CD4-positive, alpha-beta memory T cell (primary cell): ENCODE measurements at places on chromosomes 5 and 9. TPM values are rescaled to one million over a fixed set of nuclear protein-coding genes. Genes with fewer than 3 reads are reported as not detected.

- DNase-seq = no peak
- H3K27ac ChIP-seq = no peak overlapping the region
- H3K27me3 ChIP-seq = no peaks in the 10 kb centered on the region
Observed at GRCh38 chr9:75712700-75713099, 177.8 kb upstream of the PCSK5 start.

DNA sequence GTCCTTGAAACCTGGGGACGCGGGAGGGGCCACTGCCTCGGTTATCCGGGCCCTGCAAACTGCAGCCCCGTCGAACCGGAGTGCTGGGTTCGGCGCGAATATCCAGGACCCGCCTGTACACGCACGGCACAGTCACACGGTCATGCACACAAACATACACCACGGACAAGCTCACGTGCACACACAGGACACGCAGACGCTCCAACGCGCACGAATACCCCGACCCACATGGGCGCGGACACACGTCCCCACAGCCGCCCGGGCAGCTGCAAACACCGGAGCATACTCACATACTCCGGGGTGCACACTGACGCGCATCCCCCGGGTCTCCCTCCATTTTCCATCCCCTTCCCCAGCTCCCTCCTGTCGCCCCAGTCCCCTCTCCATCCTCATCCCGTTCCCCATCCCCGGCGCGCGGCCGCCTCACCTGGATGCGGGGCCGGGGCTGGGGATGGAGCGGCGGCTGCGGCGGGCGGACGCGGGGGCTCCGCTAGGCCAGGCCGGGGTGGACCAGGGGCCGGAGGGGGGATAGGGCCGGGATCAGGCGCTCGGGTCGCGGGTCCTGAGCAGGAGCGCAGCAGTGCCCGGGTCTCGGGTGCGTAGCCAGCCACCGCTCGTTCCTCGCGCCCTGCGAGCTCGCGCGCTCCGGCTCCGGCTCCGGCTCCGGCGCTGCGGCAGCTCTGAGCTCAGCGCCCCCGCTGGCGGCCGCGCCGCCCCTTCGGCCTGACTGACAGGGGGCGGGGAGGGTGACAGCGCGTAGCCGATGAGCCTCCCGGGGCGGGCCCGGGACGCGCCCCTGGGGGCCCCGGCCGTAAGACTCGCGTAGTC, at the start of the genes EIF4E1B and SNCB:
EIF4E1B (plus strand) TSS at position 823 of the 828 bp plus-strand sequence. CDS start 12,113 bp downstream, outside the sequence.
SNCB (minus strand) TSS at position 682 of the 828 bp plus-strand sequence. CDS start 880 bp downstream, outside the sequence.
- H3K36me3 ChIP-seq = no peaks in the 10 kb centered on the region
- peaks cover 25% of the 10 kb centered on the region for H3K27me3 ChIP-seq
- no peak for DNase-seq
- peak within 1 kb of the TSS; percentile 19 for H3K4me3 ChIP-seq
- H3K4me1 ChIP-seq = peaks cover 16% of the 10 kb centered on the region

Gene OTULINL
- polyA plus RNA-seq = 17.8 TPM

- no peak overlapping the region for H3K27ac ChIP-seq
- no peaks in the 10 kb centered on the region for H3K4me1 ChIP-seq
- no peaks in the 10 kb centered on the region for H3K36me3 ChIP-seq
Observed at GRCh38 chr5:11082404-11082945, 321.4 kb upstream of the DAP start.

DNA sequence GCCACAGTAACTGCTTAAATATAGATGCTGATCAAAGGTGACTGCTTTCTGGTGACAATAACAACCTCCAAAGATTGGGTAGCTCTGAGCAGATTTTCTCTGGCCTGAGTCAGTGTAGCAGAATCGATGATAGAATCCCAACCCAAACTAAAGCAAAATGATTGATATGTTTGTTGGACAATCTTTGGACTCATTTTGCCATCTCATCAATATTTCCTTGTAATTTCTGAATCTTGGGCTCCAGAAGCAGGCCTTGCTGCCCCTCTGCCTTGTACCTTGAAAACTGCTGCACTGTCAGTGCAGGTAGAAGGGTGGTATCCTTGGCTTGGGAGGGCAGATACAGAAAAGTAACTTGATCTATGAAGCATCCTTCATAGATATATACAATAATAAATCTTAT, 18.9 kb downstream of the TTC23L start:
- no peaks in the 10 kb centered on the region for H3K27me3 ChIP-seq
- no peak overlapping the region for H3K4me3 ChIP-seq
- no peak overlapping the region for H3K27ac ChIP-seq
- DNase-seq = no peak

- H3K27ac ChIP-seq = no peak overlapping the region
- no peak overlapping the region for H3K4me3 ChIP-seq
- no peaks in the 10 kb centered on the region for H3K27me3 ChIP-seq
Observed at GRCh38 chr5:179228341-179229121, 116.7 kb downstream of the ADAMTS2 start.

Gene PCDHAC2
- polyA plus RNA-seq = not detected

DNA sequence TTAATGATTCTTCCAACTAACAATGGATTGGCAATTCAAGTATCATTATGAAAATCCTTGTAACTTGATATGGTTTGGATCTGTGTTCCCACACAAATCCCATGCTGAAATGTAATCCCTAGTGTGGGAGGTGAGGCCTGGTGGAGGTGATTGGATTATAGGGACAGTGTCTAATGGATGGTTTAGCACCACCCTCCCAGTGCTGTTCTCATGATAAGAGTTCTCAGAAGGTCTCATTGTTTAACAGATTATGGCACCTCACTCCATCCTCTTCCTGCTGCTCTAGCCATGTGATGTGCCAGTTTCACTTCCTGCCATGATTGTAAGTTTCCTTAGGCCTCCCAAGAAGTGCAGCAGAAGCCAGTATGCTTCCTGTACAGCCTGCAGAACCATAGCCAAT, 1116.2 kb upstream of the EDIL3 start:
- no peaks in the 10 kb centered on the region for H3K36me3 ChIP-seq
- no peak overlapping the region for H3K27ac ChIP-seq
- H3K4me3 ChIP-seq = no peak overlapping the region
- no peaks in the 10 kb centered on the region for H3K4me1 ChIP-seq

- no peaks in the 10 kb centered on the region for H3K36me3 ChIP-seq
- no peak for DNase-seq
- no peaks in the 10 kb centered on the region for H3K27me3 ChIP-seq
Observed at GRCh38 chr5:134103397-134103796, 11.1 kb upstream of the TCF7 start.

- H3K4me1 ChIP-seq = no peaks in the 10 kb centered on the region
- no peak overlapping the region for H3K27ac ChIP-seq
- no peaks in the 10 kb centered on the region for H3K36me3 ChIP-seq
- H3K4me3 ChIP-seq = no peak overlapping the region
- H3K27me3 ChIP-seq = no peaks in the 10 kb centered on the region
Observed at GRCh38 chr5:115333164-115333563, 36.7 kb upstream of the CCDC112 start.

GRCh38 chr9:27950382-27950781, 377.1 kb upstream of the C9orf72 start:
- no peak for DNase-seq
- no peak overlapping the region for H3K27ac ChIP-seq
- H3K4me1 ChIP-seq = no peaks in the 10 kb centered on the region
- no peaks in the 10 kb centered on the region for H3K36me3 ChIP-seq
- no peaks in the 10 kb centered on the region for H3K27me3 ChIP-seq

- no peak overlapping the region for H3K4me3 ChIP-seq
- no peaks in the 10 kb centered on the region for H3K36me3 ChIP-seq
- H3K27ac ChIP-seq = no peak overlapping the region
- no peaks in the 10 kb centered on the region for H3K27me3 ChIP-seq
Observed at GRCh38 chr5:127586811-127587210, 62.1 kb upstream of the CTXN3 start.

Gene FBLL1
- polyA plus RNA-seq = not detected

Gene C6
- polyA plus RNA-seq = not detected

Gene OTP
- polyA plus RNA-seq = not detected

- H3K27ac ChIP-seq = no peak overlapping the region
- H3K4me1 ChIP-seq = no peaks in the 10 kb centered on the region
- no peak for DNase-seq
- H3K36me3 ChIP-seq = no peaks in the 10 kb centered on the region
- H3K27me3 ChIP-seq = no peaks in the 10 kb centered on the region
Observed at GRCh38 chr5:73617510-73618279, 8.3 kb upstream of the ARHGEF28 start.

- no peak overlapping the region for H3K4me3 ChIP-seq
- no peak for DNase-seq
- no peaks in the 10 kb centered on the region for H3K4me1 ChIP-seq
- H3K36me3 ChIP-seq = no peaks in the 10 kb centered on the region
- H3K27ac ChIP-seq = no peak overlapping the region
Observed at GRCh38 chr5:38736089-38736488, 109.7 kb upstream of the OSMR start.

Gene IL7R
- polyA plus RNA-seq = 1,212 TPM

DNA sequence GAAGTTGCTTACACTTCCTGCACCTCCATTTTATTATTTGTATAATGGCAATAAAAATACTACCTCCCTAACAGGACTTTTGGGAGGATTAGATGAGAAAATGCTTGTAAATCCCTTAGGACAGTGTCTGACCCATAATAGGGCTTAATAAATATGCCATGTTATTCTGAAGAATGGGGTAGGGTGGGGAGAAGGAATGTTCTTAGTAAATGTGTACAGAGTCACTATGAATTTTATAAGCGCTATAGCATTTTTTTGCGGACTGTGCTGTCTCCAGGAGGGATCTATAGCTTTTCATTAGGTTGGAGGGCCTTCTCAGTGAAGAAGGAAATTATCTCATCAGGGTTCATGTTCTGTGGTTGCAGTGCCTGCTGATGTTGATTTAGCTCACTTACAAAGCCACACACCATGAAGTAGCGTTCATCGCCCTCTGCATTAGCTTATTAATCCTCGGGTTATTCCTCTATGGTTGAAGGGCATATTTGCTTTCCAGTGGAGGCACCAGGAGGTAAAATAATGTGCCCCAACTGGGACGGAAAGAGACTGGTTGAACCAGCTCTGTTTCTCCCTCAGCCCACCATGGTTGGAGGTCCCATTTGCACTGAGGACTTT, 497.1 kb downstream of the ARHGEF28 start:
- DNase-seq = no peak
- no peak overlapping the region for H3K27ac ChIP-seq
- no peaks in the 10 kb centered on the region for H3K36me3 ChIP-seq
- H3K4me1 ChIP-seq = no peaks in the 10 kb centered on the region
- H3K27me3 ChIP-seq = no peaks in the 10 kb centered on the region

DNA sequence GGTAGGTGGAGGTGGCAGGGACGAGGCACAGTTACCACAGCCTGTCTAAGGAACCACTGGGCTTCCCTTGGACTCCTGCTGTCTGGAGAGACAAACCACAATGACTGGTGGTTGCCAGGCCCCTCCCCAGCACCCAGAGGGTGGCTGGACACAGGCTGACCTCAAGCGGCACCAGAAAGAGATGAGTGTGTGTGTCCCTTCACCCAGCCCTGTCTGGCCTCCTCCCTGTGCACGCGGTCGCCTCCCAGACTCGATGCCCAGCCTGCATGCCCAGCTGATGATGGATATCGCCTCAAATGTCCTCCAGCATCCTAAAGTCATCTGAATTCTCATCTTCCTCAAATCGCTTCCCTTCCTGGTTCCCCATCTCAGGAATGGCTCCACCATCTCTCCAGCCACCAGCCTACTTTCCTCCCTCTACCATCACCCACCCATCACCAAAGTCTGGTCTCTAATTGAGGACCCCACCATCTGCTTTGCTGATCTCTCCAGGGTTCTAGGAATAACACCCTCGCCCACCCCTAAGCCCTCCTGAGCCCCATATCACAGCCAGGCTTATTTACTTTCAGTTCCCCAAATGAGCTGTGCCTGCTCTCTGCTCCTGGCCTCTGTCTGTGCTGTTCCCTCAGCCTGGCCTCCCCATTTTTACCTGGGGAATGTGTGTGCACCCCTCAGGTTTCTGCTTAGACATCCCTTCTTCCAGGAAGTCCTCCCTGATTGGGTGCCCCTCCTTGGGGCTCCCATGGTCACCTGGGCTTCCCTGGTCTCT, 52.5 kb upstream of the GGTA1 start:
- no peak for DNase-seq
- no peak overlapping the region for H3K27ac ChIP-seq
- H3K4me3 ChIP-seq = no peak overlapping the region

Gene FOXD4L4
- not detected for polyA plus RNA-seq

Gene DMRT2
- polyA plus RNA-seq = not detected

- no peak overlapping the region for H3K27ac ChIP-seq
- no peaks in the 10 kb centered on the region for H3K36me3 ChIP-seq
- H3K4me3 ChIP-seq = no peak overlapping the region
- no peaks in the 10 kb centered on the region for H3K4me1 ChIP-seq
- no peak for DNase-seq
Observed at GRCh38 chr5:17238521-17239041, 21.1 kb downstream of the BASP1 start.

GRCh38 chr9:109730228-109730627, 49.8 kb upstream of the PALM2AKAP2 start:
- no peak overlapping the region for H3K4me3 ChIP-seq
- H3K36me3 ChIP-seq = no peaks in the 10 kb centered on the region
- no peaks in the 10 kb centered on the region for H3K27me3 ChIP-seq
- no peak for DNase-seq

- no peak overlapping the region for H3K4me3 ChIP-seq
- no peaks in the 10 kb centered on the region for H3K36me3 ChIP-seq
- no peak for DNase-seq
- H3K27ac ChIP-seq = no peak overlapping the region
Observed at GRCh38 chr5:90119531-90119971, 290.0 kb downstream of the CETN3 start.

DNA sequence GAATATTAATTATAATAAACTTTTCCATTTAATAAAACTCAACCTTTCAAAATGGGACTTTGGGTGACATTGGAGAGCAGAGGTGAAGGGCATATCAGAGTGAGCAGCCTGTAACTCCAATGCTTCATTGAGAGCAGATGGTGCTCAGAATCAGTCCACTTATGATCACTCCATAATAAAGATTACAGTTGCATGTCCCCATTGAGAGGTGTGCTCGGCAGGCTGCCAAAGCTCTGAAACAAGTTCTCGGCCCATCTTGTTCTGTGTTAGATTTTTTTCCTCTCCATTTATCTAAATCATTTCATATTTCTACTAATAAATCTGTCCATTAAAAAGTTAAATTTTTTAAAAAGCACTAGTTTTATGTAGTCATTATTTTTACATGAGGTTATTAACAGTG, 1786.4 kb upstream of the WWC1 start:
- H3K36me3 ChIP-seq = no peaks in the 10 kb centered on the region
- no peak overlapping the region for H3K27ac ChIP-seq
- no peaks in the 10 kb centered on the region for H3K27me3 ChIP-seq
- DNase-seq = no peak
